Calu3 (cell line): ENCODE measurements at places on chromosomes 6 and 20. TPM values are rescaled to one million over a fixed set of nuclear protein-coding genes. Genes with fewer than 3 reads are reported as not detected.

Gene PPP1R14C
- total RNA-seq = 2.7 and 3.6 TPM in 2 replicates

DNA sequence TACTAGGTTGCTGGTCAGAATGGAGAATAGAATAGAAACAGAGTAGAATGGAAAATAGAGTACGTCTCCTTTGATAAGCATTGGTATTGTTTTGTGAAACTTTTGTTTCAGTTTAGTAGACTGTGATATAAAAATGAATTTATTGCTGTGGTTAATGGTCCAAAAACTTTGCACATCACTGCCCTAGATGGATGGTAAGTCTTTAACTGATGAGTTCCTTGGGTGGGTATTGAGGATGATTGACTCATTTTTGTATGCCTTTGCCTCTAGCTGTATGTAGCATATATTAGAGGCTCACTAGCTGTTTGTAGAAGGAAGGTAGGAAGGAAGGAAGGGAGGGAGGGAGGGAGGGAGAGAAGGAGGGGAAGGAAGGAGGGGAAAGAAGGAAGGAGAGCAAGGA is 48.3 kb downstream of the ZDHHC14 start:
- peaks cover 3% of the 10 kb centered on the region for H3K36me3 ChIP-seq
- H3K4me3 ChIP-seq = no peak overlapping the region
- no peaks in the 10 kb centered on the region for H3K27me3 ChIP-seq
- peaks cover 43% of the 10 kb centered on the region for H3K4me1 ChIP-seq

Gene CST4
- total RNA-seq = not detected in 2 replicates

DNA sequence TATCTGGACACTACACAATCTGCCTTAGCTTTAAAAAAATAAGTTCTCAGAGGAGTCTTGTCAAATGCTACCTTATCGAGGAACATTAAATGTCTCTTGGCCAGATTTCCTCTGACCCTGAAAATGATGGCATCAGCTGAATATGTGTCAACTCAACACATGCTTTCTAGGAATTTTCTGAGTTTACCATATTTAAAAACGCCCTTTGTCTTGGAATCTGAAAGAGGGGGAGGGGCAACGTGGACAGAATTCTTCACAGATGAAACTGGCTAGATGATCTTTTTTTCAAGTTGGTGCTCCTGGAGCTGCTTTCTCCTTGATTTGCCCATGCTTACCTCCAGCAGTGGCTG is 5.1 kb downstream of the SOX4 start:
- no peaks in the 10 kb centered on the region for H3K27me3 ChIP-seq
- H3K27ac ChIP-seq = no peak overlapping the region
- DNase-seq = no peak

Gene PRDM13
- 0.71 and 1.3 TPM in 2 replicates for total RNA-seq

Gene GGTLC1
- total RNA-seq = not detected in 2 replicates

- H3K27me3 ChIP-seq = no peaks in the 10 kb centered on the region
- peaks cover 47% of the 10 kb centered on the region for H3K36me3 ChIP-seq
- H3K27ac ChIP-seq = peak overlapping the region; percentile 85
- peak overlapping the region; percentile 74 for H3K4me3 ChIP-seq
- peaks cover 16% of the 10 kb centered on the region for H3K4me1 ChIP-seq
Observed at GRCh38 chr6:15248451-15249370, 2.8 kb downstream of the JARID2 start.

GRCh38 chr6:44161997-44162338 is 3.3 kb downstream of the CAPN11 start:
- H3K27me3 ChIP-seq = peaks cover 53% of the 10 kb centered on the region
- no peak for DNase-seq
- peaks cover 3% of the 10 kb centered on the region for H3K36me3 ChIP-seq

GRCh38 chr6:13268913-13269518 is 59.3 kb downstream of the TBC1D7 start:
- no peaks in the 10 kb centered on the region for H3K27me3 ChIP-seq
- H3K36me3 ChIP-seq = no peaks in the 10 kb centered on the region
- no peak overlapping the region for H3K4me3 ChIP-seq
- peak; percentile 24 for DNase-seq

DNA sequence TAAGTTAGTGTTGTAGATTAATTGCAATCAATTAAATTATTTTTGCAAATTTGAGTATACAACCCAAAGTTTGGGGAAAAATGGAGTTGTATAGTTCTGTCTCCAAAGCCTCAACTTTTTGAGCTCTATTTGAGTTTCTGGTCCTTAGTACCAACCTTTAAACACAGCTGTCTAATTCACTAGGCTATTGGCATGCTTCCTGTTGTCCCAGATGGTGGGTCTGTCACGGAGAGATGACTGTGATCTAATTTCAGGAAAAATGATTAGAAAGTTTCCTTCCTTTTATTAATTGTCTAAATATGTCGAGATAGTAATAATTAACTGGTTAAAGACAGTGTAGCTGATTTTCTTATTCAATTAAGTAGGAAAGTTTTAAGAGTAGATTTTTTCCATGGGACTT is 109.6 kb downstream of the SCAF8 start:
- H3K36me3 ChIP-seq = no peaks in the 10 kb centered on the region
- H3K27me3 ChIP-seq = no peaks in the 10 kb centered on the region
- no peak overlapping the region for H3K27ac ChIP-seq
- H3K4me3 ChIP-seq = no peak overlapping the region
- H3K4me1 ChIP-seq = no peaks in the 10 kb centered on the region

Gene C2
- total RNA-seq = 5.0 and 6.3 TPM in 2 replicates

- peaks cover 9% of the 10 kb centered on the region for H3K4me1 ChIP-seq
- peak; percentile 3 for DNase-seq
- no peaks in the 10 kb centered on the region for H3K27me3 ChIP-seq
Observed at GRCh38 chr6:144559865-144560593, 274.9 kb downstream of the UTRN start.

Gene DNMT3B
- total RNA-seq = 8.4 and 10.8 TPM in 2 replicates

- DNase-seq = no peak
- H3K27ac ChIP-seq = no peak overlapping the region
- peaks cover 34% of the 10 kb centered on the region for H3K4me1 ChIP-seq
- no peaks in the 10 kb centered on the region for H3K36me3 ChIP-seq
- H3K27me3 ChIP-seq = no peaks in the 10 kb centered on the region
Observed at GRCh38 chr6:122657601-122658000, 47.4 kb downstream of the PKIB start.

Gene NRSN1
- total RNA-seq = 0.14 TPM in 1 of 2 replicates, not detected in the other

DNA sequence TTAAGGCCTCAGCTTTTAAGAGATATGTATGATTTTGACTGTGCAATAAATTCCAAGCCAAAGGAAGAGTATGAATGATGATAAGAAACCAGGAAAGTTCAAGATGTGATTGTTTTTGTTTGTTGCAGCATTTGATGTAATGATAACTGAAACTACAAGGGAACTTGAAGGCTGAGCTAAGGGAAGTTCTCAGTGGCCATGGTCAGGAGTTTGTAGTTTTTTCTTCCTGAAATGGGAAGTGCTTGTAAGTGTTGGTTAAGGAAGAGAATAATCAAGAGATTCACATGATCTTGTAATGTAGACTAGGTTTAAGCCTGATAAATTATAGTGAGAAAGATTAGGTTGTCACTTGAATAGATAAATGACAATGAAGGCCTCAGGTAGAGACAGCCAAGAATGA is 53.4 kb downstream of the PTCHD4 start:
- no peaks in the 10 kb centered on the region for H3K27me3 ChIP-seq
- H3K36me3 ChIP-seq = no peaks in the 10 kb centered on the region
- DNase-seq = no peak
- H3K4me3 ChIP-seq = no peak overlapping the region
- H3K27ac ChIP-seq = no peak overlapping the region
- no peaks in the 10 kb centered on the region for H3K4me1 ChIP-seq

GRCh38 chr6:25617997-25618396 is 34.0 kb upstream of the SCGN start:
- DNase-seq = no peak
- H3K4me3 ChIP-seq = no peak overlapping the region
- no peak overlapping the region for H3K27ac ChIP-seq
- peaks cover 11% of the 10 kb centered on the region for H3K36me3 ChIP-seq

Gene C6orf15
- not detected in 2 replicates for total RNA-seq

Gene NFKBIE
- total RNA-seq = 32.7 and 37.8 TPM in 2 replicates

- no peaks in the 10 kb centered on the region for H3K4me1 ChIP-seq
- peak overlapping the region; percentile 89 for H3K27ac ChIP-seq
- DNase-seq = no peak
- peak overlapping the region; percentile 87 for H3K4me3 ChIP-seq
Observed at GRCh38 chr6:107956586-107957307, 1.3 kb downstream of the SEC63 start.

- no peak for DNase-seq
- no peak overlapping the region for H3K4me3 ChIP-seq
- no peaks in the 10 kb centered on the region for H3K36me3 ChIP-seq
- no peak overlapping the region for H3K27ac ChIP-seq
- H3K4me1 ChIP-seq = no peaks in the 10 kb centered on the region
Observed at GRCh38 chr6:5729080-5729434, 277.7 kb downstream of the NRN1 start.

Gene SLC22A16
- total RNA-seq = not detected in 2 replicates

DNA sequence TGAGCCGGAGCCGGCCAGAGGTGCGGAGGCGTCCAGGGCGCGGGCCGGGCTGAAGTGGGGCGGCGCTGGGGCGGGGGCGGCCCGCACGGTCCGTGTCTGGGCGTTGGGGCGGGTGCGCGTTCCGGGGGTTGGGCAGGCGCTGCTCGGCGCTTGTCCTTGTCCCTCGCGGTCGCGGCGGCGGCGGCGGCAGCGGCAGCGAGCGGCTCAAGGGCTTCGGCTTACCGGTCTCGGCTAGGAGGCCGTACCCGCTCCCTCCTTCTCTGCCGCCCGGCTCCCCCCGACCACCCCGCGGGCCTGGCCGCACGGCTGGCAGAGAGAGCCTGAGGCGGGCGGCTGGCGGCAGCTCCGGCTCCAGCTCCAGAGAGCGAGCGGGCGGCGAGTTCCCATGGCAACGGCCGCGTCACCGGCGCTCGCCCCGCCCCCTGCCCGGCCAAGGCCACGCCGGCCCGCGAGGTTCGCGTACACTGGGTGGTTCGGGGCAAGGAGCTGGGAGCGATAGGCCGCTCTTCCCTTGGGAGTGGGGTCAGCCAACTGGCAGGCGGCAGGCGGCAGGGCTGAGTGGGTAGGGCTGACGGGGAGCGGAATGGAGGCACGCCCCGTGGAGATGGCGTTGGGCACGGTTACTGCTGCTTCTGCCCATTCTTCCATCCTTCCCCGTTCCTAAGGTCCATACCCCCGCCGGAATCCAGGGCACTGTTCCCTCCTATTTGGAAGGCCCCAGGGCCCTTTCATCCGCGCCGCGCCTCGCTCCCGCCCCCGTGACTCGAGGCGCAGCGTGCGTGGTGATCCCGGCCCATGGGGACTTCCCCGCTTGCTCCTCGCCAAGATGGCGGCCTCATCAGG is at the start of gene LRRC73:
TSS of gene LRRC73 (minus strand) at position 363 of the 843 bp plus-strand sequence. CDS start 561 bp downstream, outside the sequence.
- H3K4me1 ChIP-seq = peaks cover 21% of the 10 kb centered on the region
- peak within 1 kb of the TSS; percentile 86 for H3K27ac ChIP-seq
- peak within 1 kb of the TSS; percentile 73 for H3K4me3 ChIP-seq
- peaks cover 64% of the 10 kb centered on the region for H3K36me3 ChIP-seq

Gene KHDC1
- total RNA-seq = 4.9 and 5.0 TPM in 2 replicates

Gene NRSN2
- total RNA-seq = 0.42 and 0.51 TPM in 2 replicates

Gene CDH26
- total RNA-seq = 0.76 and 1.1 TPM in 2 replicates

DNA sequence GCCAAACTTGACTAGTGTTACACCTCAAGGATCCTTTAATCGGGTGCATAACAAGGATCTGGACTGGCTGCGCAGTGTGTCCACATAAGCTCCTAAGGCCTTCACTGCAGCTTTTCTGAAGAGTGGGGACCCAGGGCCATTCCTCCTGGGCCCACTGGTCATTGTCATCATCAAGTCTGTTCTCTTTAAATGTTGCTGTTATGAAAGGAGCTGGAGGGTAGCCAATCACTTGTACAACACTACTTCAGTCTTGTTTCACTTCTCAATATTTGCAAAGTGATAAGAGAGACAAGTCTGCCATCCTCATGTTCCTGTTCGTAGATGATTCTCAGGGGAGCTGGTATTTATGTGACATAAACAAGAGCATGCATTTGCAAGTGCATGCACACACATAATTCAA is 149.8 kb downstream of the SYNDIG1 start:
- DNase-seq = no peak
- no peaks in the 10 kb centered on the region for H3K4me1 ChIP-seq
- no peak overlapping the region for H3K4me3 ChIP-seq
- no peak overlapping the region for H3K27ac ChIP-seq

Gene POM121L2
- not detected in 2 replicates for total RNA-seq

Gene ZNF334
- not detected in 2 replicates for total RNA-seq

Gene FAM217A
- total RNA-seq = not detected in 2 replicates

Gene KIAA1755
- not detected in 2 replicates for total RNA-seq

DNA sequence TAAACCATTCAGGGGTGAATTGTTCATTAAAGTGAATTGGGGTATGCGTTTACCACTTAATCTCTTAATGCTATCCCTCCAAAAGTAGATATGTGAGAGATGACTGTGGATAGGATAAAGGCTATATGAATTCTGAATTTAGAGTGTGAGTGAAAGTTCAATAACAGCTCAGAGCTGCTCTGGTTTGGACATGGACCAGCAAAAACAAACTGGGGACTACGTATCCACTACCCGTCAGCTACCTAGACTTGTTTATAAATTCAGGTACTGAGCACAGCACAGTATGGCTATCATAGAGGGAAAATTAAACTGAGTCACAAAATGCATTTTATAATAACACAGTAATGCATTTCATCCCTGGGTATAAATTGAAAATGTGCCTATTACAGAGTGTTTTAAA is 44.4 kb downstream of the HDDC2 start:
- no peak for DNase-seq
- H3K4me1 ChIP-seq = no peaks in the 10 kb centered on the region
- no peaks in the 10 kb centered on the region for H3K36me3 ChIP-seq
- H3K27me3 ChIP-seq = no peaks in the 10 kb centered on the region

- no peak for DNase-seq
- no peaks in the 10 kb centered on the region for H3K27me3 ChIP-seq
- no peak overlapping the region for H3K4me3 ChIP-seq
- no peaks in the 10 kb centered on the region for H3K4me1 ChIP-seq
- no peak overlapping the region for H3K27ac ChIP-seq
Observed at GRCh38 chr6:12090714-12091113, 78.6 kb downstream of the HIVEP1 start.

DNA sequence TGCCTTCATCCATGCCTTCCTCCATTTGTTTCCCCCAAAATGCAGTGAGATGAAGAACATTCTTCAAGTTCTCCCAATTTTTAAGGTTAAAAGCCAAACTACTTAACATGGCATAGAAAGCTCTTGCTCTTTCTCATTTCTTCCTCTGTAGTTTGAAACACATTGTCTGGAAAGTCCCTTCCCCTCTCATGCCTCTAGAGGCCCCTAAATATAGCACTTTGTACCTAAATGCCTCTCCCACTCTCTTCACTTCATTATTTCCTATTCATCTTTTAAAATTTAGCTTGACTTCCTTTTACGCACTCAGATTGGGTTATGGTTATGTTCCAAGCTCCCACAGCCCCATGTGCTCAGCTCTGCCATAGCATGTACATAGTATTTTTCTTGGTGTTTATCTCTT is 389.3 kb downstream of the HDGFL1 start:
- no peaks in the 10 kb centered on the region for H3K27me3 ChIP-seq
- no peaks in the 10 kb centered on the region for H3K36me3 ChIP-seq
- no peak for DNase-seq
- H3K4me3 ChIP-seq = no peak overlapping the region
- peaks cover 7% of the 10 kb centered on the region for H3K4me1 ChIP-seq
